Hematopoietic multipotent progenitor cell treated with erythropoietin and hydrocortisone succinate and interleukin-3 and kit ligand, for 17 days (in vitro differentiated cells): ENCODE measurements at places on chromosomes 5 and 9.

DNA sequence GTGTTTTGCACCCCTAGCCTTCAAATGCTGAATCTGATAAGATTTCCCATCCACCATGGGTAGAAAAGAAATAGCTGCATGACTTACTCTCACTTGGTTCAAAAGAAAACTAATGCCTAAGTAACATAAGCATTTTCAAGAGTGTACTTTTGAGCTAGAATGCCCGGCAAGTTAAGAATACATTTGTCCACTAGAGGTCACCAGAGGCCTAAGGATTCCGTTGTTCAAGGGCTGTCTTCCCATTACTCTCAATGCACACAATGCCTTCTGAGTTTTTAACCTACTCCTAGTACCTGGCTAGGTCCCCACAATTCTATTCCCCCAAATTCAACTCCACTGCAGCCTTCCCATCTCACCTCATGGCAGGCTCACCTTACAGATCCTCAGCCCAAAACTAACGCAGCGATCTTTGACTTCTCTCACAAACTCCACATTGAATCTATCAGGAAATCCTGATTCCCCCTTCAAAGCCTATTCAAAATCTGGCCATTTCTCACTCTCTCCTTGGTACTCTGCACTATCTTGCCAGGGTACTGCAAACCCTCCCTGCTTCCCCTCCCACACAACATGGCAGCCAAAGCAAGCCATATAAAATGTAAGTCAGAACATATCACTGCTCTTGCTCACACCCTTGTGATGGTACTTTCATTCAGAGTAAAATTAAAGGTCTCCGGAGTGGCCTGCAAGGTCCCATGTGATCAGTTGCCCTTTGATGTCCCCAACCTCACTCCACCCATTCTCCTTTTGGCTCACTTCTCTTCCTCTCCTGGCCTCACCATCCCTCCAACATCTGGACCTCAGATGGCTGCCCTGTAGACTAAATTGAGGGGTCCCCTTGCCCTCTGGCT, 13.4 kb downstream of the OXCT1 start:
- DNase-seq, result peak; percentile 86

DNA sequence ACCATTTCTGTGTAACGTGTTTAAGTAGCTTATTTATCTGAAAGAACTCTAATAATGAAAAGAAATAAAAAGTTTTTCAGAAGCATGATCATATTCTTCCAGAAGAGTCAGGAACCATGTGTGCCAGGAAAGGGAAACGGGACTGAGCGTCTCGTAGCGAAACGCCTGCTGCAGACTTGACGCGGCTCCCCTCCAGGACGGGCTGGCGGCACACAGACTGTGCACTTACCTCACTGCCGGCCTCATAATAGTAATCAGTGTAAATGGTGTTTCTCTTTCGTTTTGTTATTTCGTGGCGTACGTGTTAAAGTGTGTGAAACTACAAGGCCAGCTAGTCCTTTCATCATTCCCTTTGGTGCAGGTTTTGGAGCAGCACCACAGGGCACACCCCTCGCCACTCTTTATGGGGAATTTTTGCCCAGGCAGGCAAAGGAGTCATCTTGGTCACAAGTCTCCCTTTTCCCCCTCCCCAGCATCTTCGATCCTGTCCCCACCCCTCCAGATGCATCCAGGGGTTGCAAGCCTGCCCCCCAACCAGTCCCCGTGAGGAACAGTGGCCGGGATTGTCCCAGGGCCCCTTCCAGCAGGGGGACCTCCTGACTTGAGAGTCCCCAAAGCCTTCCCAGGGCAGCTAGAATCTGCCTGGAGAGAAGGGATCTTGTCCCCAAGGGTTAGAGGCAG, 233.1 kb downstream of the FANCC start:
- no peak for DNase-seq

DNA sequence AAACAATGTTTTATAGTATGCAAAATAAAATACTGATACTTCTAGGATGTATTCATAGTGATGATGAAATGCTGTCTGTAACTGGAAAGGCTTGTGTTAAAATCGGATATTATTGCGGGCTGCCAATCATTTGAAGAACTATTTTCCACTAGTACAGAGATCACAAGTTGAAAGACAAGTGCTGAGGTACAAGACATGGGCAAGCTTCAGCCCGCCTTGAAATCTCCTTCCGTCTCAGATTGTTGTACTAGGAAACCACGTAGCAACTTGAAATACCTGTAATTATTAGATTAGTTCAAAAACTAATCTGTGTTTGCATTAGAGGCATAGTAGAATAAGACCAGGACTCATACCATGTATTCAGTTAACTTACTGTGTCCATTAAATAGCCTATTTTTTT, 218.2 kb downstream of the ARHGEF28 start:
- no peak for DNase-seq

- DNase-seq, result peak; percentile 62
Measured at GRCh38 chr5:65967288-65968066, 41.1 kb downstream of the ERBIN start.

DNA sequence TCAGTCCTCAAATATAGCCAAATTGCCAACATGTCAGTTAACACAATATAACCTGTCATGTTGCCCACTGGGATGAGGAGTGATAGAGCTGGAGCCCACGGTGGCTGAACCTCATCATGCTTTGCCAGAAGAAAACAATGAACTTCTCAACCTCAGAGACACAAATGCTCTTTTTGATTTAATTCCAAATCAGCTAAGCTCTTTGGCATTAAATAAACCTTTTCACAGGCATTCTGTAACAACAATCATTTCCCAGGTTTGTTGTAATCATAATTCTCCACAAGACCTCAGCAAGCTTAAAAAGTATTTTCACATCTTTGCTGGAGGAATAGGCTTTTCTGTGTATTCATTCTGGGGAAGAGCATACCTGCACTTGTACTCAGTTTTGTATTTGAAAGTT, 830.9 kb downstream of the MAT2B start:
- DNase-seq, result no peak

GRCh38 chr9:129839324-129840023, 4.2 kb downstream of the USP20 start:
- no peak for DNase-seq

DNA sequence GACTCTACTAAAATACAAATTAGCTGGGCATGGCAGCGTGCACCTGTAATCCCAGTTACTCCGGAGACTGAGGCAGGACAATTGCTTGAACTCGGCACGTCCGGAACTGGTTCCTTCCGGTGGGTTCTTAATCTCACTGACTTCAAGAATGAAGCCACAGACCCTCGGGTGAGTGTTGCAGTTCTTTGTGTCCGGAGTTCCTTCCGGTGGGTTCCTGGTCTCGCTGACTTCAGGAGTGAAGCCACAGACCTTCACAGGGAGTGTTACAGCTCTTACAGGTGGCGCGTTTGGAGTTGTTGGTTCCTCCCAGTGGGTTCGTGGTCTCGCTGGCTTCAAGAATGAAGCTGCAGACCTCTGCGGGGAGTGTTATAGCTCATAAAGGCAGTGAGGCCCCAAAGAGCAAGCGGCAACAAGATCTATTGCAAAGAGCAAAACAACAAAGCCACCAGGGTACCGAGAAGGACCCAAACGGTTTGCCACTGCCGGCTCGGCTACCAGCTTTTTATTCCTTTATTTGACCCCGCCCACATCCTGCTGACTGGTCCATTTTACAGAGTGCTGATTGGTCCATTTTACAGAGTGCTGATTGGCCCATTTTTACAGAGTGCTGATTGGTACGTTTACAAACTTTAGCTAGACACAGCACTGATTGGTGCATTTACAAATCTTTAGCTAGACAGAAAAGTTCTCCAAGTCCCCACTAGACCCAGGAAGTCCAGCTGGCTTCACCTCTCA, 28.6 kb upstream of the SLC6A19 start:
- DNase-seq, result no peak

DNA sequence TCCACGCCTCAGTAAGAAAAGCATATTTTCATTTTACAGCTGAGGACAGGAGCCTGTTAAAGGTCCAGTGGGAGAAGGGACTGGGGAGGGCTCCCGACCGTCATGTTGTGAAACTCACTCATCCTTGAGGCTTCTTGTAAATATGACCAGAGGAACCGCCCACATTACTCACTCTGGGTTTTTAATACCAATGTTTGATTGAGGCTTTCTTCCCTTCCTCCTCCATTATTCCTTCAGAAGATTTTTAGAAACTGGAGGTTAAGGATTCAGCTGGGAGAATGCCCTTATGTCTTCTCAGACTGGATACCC, 61.4 kb upstream of the GLRX start:
- no peak for DNase-seq

DNA sequence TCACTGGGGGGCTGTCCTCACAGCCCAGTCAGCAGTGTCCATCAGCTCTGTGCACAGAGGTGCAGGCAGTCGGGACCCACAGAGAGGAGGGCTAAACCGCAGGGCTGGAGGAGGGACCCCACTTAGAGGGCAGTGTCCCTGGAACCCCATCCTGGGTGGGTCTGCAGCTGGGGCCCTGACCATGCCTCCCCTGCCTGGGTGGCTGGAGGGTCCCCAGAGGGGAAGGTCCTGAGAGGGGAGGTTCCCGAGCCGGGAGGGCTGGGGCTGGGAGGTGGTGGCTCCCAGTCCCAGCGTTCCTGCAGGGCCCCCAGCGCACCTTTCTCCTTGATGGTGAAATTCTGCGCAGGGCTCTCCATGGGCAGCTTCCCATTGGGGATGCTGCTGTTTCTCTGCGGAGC, 32.7 kb downstream of the EXOC3 start:
- DNase-seq, result no peak

DNA sequence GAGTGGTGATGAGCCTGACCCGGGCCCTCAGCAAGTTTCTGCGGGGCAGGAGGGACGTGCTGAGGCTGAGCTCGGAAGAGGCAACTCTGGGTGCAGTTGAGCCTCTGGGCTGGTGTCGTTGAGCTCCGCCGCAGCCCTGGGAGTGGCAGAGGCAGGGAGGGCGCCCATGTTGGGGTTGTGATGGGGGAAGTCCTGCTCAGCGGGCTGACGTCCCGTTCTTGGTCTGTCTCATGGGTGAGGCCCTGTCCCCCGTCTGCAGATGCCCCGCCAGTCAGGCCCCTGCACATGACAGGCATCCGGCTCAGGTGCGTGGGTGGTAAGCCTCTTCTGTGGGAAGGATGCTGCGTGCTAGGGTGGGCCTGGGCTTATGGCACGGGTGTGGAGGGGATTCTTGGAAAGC, 64.3 kb downstream of the RXRA start:
- no peak for DNase-seq

DNA sequence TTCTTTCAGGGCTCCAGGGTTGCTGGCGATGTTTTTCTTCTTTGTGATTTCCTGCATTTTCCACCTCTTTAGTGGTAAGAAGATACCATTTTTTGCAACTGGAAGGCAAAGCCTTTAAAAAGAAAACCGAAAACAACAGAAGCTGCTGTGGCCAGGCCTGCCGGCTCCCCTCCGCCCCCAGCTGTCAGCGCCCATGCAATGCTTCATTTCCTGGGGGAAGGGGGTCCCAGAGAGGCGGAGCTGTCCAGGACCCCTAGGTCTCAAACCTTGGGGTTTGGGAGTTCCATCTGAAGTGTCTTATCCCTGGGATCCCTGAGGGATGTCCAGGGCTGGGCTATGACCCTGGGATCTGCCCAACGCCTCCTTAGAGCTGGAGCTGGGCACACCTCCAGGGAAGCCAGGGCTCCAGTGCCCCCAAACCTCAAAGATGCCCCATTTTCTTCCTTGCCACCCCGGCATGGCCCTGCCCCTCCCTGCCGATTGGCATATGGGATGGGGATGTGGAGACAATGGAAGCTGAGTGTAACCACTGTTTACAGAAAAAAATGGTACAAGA, 257.2 kb upstream of the MVB12B start:
- DNase-seq, result no peak

DNA sequence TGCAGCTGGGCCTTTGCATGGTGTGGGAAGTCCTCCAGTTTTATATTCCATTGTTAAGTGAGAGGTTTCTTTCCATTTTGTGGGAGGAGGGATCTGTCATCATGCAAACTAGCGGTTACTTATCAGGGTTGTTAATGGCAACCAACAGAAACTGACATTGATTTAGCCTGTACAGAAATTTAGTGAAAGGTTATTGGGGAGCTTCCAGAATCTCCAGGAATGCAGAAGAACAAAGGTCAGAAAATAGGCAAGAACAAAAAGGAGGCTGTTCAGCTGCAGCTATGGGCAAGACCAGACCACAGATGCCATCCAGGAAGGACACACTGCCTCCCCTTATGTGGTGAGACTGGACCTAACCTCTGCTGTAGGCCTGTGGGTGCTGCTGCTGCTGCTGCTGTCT, 395.8 kb downstream of the KDM4C start:
- no peak for DNase-seq

- DNase-seq, result no peak
Measured at GRCh38 chr5:664994-665360, 28.2 kb downstream of the TPPP start.

GRCh38 chr9:135840539-135840938, 66.8 kb downstream of the CAMSAP1 start:
- no peak for DNase-seq
